ENCODE measurements at places on chromosomes 3 and 15. TPM values are rescaled to one million over a fixed set of nuclear protein-coding genes. Genes with fewer than 3 reads are reported as not detected.

ITGB5 gene
- total RNA-seq = 1.6 TPM

FOXL2NB gene
- not detected for total RNA-seq

UBE2Q2 gene
- 20.7 TPM for total RNA-seq

TIPIN gene
- total RNA-seq = 22.9 TPM

ERICH6 gene
- not detected for total RNA-seq

MLF1 gene
- 2.9 TPM for total RNA-seq

EPHA6 gene
- total RNA-seq = not detected

MTHFS gene
- 32.5 TPM for total RNA-seq

ABTB1 gene
- total RNA-seq = 24.1 TPM

CFAP91 gene
- 0.41 TPM for total RNA-seq

MORC1 gene
- not detected for total RNA-seq

- no peak for DNase-seq
- no peak overlapping the region for H3K4me3 ChIP-seq
- no peak overlapping the region for H3K27ac ChIP-seq
- H3K27me3 ChIP-seq = no peaks in the 10 kb centered on the region
- no peaks in the 10 kb centered on the region for H3K36me3 ChIP-seq
Observed at GRCh38 chr3:35320646-35321407, 318.5 kb upstream of the ARPP21 start.

GRCh38 chr3:51681453-51681852 is 10.4 kb downstream of the TEX264 start:
- H3K4me3 ChIP-seq = peak overlapping the region; percentile 57
- H3K4me1 ChIP-seq = peaks cover 79% of the 10 kb centered on the region
- peak; percentile 40 for DNase-seq
- H3K27ac ChIP-seq = peak overlapping the region; percentile 47
- H3K36me3 ChIP-seq = peaks cover 4% of the 10 kb centered on the region

DNA sequence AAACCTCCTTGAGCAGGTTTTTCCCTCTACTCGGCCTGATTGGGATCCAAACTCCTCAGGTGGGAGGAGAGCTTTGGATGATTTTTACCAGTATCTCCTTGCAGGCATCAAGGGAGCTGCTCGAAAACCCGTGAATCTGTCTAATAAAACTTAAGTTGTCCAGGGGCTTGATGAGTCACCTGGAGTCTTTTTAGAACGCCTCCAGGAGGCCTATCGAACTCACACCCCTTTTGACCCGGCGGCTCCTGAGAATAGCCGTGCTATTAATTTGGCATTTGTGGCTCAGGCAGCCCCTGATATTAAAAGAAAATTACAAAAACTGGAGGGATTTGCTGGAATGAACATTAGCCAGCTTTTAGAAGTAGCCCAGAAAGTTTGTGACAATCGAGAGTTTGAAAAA is 41.6 kb downstream of the ZBTB11 start:
- DNase-seq = no peak
- H3K36me3 ChIP-seq = no peaks in the 10 kb centered on the region
- no peaks in the 10 kb centered on the region for H3K27me3 ChIP-seq
- H3K27ac ChIP-seq = no peak overlapping the region
- no peaks in the 10 kb centered on the region for H3K4me1 ChIP-seq

DNA sequence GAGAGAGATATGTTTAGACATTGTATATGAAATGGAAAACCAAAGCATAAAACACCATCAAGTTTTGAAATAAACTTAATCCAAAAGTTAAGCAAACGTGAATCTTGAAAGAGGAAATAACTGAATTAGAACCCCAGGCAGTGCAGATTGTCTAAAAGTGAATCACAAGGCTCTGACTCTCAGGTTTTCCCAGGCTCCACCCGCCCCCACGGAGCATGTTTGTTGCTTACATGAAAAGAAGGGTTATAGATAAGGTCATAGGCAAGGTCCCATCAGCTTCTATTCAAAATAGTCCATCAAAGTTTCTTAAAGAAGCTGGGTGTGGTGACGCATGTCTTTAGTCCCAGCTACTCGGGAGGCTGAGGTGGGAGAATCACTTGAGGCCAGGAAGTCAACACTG is 29.0 kb upstream of the SLMAP start:
- no peak for DNase-seq
- no peaks in the 10 kb centered on the region for H3K4me1 ChIP-seq
- H3K27ac ChIP-seq = no peak overlapping the region
- no peak overlapping the region for H3K4me3 ChIP-seq
- H3K36me3 ChIP-seq = no peaks in the 10 kb centered on the region

DNA sequence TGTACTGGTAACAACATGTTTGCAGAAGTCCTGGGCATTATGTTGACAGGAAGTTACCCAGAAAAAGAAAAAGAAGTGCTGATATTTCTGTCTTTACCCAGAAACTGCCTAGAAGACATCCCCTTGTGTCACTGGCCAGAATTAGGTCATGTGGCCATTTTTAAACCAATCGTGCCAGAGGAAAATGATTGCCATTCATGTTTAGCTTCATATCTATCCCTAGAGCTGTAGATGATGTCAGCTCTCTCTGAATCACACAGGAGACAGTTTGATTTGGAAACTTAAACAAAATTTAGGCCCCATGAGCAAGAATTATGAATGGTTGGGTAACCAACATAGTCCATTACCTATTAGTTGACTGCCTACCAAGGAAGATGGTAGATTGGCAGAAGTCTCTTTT is 8.9 kb upstream of the PLOD2 start:
- H3K4me1 ChIP-seq = no peaks in the 10 kb centered on the region
- H3K27me3 ChIP-seq = peaks cover 32% of the 10 kb centered on the region
- H3K36me3 ChIP-seq = no peaks in the 10 kb centered on the region
- H3K27ac ChIP-seq = no peak overlapping the region
- DNase-seq = no peak

- H3K4me1 ChIP-seq = peaks cover 59% of the 10 kb centered on the region
- peak overlapping the region; percentile 6 for H3K4me3 ChIP-seq
- peak overlapping the region; percentile 36 for H3K27ac ChIP-seq
Observed at GRCh38 chr15:63436872-63437375, 55.3 kb upstream of the CA12 start.

- DNase-seq = no peak
- no peak overlapping the region for H3K4me3 ChIP-seq
- H3K4me1 ChIP-seq = no peaks in the 10 kb centered on the region
- no peaks in the 10 kb centered on the region for H3K36me3 ChIP-seq
- peaks cover 5% of the 10 kb centered on the region for H3K27me3 ChIP-seq
Observed at GRCh38 chr3:140499114-140499757, 178.6 kb upstream of the TRIM42 start.

- no peaks in the 10 kb centered on the region for H3K27me3 ChIP-seq
- H3K4me3 ChIP-seq = no peak overlapping the region
- H3K36me3 ChIP-seq = no peaks in the 10 kb centered on the region
- peaks cover 13% of the 10 kb centered on the region for H3K4me1 ChIP-seq
Observed at GRCh38 chr15:84611631-84612030, 10.8 kb downstream of the ZSCAN2 start.

- peaks cover 29% of the 10 kb centered on the region for H3K4me1 ChIP-seq
- H3K36me3 ChIP-seq = no peaks in the 10 kb centered on the region
- no peak overlapping the region for H3K4me3 ChIP-seq
- DNase-seq = no peak
Observed at GRCh38 chr3:157067114-157067513, 92.8 kb downstream of the CCNL1 start.

DNA sequence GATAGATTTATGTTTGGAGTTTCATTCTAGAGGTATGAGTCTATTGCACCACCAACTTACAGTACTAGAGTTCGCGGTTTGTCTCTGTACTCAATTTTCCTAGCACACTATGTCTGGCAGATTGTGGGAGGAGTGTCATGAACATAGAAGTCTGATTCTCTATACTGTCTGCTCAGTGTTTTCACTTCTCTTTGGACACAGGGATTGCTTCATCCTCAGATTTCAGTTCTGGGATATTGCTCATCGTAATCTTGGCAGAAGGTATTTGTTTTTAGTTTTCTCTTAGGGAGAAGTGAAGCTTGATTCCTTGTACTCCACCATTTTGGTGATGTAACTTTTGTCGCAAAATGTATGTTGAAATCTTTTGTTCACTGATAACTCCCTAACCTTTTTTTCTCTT is 27.8 kb upstream of the AZI2 start:
- no peak overlapping the region for H3K4me3 ChIP-seq
- H3K36me3 ChIP-seq = peaks cover 9% of the 10 kb centered on the region
- no peak overlapping the region for H3K27ac ChIP-seq
- H3K4me1 ChIP-seq = no peaks in the 10 kb centered on the region
- DNase-seq = no peak
- no peaks in the 10 kb centered on the region for H3K27me3 ChIP-seq

DNA sequence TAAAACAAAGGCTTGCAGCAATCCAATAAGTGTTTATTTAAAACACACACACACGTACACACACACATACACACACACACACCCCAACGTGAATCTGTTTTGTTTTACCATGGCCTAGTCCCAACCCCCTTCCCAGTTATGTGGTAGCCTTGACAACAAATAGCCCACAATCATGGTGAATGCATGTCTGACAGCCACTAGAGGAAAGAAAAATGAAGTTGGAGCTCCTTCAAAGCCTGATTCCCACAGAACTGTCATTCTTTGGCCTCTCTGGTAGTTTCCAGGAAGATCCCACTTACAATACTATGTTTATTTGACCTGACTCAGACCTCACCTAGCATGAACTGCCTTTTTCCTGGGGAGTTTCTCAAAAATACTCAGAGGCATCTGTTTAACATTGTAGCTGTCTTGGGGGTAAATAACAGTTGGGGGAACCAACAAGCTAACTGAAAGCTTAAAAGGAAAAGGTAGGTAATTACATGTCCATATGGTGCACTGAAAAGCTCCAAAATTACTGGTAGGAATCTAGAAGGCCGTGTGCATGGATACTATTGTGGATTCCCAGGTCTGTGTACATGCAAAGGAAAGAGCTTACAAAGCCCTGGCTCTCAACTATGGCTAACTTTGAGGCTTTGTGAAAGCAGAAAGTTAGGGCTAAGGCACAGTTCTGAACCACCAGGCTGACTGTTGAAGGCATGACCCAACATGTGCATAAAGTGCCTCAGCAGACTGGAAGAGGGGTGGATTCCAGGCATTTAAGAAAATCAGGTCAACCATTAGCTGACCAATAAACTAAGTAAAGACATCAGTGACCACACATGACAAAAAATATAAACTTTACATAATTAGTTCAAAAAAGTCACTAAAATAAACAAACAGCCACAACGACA is 65.3 kb downstream of the FAIM start:
- H3K36me3 ChIP-seq = peaks cover 10% of the 10 kb centered on the region
- H3K27ac ChIP-seq = peak overlapping the region; percentile 47
- H3K27me3 ChIP-seq = no peaks in the 10 kb centered on the region
- no peaks in the 10 kb centered on the region for H3K4me1 ChIP-seq
- no peak for DNase-seq

- H3K36me3 ChIP-seq = no peaks in the 10 kb centered on the region
- no peak overlapping the region for H3K4me3 ChIP-seq
- DNase-seq = peak; percentile 69
- H3K27ac ChIP-seq = no peak overlapping the region
- H3K4me1 ChIP-seq = no peaks in the 10 kb centered on the region
Observed at GRCh38 chr3:171028025-171028778, 1.7 kb upstream of the SLC2A2 start.

DNA sequence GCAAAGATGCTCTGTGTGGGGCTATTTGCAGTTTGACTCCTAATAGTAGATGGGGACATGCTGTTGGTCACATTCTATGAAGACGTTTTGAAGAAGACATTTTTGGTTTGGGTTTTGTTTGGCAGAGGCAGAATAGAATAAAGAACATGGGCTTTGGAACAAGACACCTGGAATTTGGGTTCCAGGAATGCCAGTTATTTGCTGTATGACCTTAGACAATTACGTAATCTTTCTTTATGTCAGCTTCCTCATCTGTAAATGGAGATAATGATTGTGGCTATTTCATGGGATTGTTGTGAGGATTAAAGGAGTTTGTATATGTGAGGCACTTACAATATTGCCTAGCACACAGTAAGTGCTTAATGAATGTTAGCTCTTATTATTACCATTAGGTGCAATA is 91.6 kb downstream of the MESD start:
- H3K4me3 ChIP-seq = no peak overlapping the region
- no peak for DNase-seq
- H3K27me3 ChIP-seq = no peaks in the 10 kb centered on the region

GRCh38 chr15:39411102-39411989 is 169.5 kb upstream of the THBS1 start:
- no peaks in the 10 kb centered on the region for H3K36me3 ChIP-seq
- H3K4me3 ChIP-seq = no peak overlapping the region
- DNase-seq = peak; percentile 32
- H3K27ac ChIP-seq = no peak overlapping the region
- H3K27me3 ChIP-seq = peaks cover 23% of the 10 kb centered on the region

DNA sequence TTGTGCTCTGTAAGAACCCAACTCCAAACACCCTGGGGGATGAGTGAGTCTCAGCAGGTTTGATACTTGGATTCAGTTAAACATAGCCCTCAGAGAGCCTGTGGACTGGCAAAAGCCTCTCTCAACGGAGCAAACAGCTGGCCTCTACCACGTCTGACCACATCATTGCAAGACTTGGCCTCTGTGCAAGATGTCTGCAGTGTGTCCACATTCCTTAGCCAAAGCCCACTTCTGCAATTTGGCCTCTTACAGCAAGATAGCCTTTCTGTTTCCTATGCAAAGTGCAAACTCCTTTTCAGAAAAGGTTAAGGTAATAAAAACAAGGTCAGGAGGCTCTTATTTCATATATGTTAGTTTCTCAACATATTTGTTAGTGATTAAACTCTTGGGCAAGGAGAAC is 27.9 kb downstream of the FBN1 start:
- H3K27ac ChIP-seq = no peak overlapping the region
- no peaks in the 10 kb centered on the region for H3K36me3 ChIP-seq
- no peaks in the 10 kb centered on the region for H3K4me1 ChIP-seq
- no peaks in the 10 kb centered on the region for H3K27me3 ChIP-seq
- DNase-seq = no peak
- no peak overlapping the region for H3K4me3 ChIP-seq

DNA sequence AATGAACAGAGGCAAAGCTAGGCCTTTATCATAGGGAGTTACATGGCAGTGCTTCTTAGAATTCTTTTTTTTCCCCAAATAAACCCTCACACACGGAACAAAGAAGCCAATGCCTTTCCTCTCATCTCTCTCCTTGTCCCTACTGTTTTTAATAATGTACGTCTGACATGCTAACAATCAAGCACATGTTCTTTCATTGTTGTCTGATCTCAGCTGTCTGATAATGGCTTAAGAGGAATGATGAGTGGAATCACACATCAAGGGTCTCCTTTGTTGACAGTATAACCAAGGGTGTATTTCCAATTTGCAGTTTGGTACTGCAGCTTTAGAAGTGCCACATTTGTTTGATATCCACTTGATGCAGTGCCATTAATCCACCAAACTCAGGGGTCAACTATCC is 34.8 kb upstream of the EPHA3 start:
- no peaks in the 10 kb centered on the region for H3K4me1 ChIP-seq
- H3K27ac ChIP-seq = no peak overlapping the region
- DNase-seq = no peak
- no peaks in the 10 kb centered on the region for H3K36me3 ChIP-seq

GRCh38 chr15:39631357-39631756 is 50.5 kb downstream of the THBS1 start:
- H3K36me3 ChIP-seq = peaks cover 6% of the 10 kb centered on the region
- no peak for DNase-seq

- DNase-seq = no peak
- peaks cover 7% of the 10 kb centered on the region for H3K27me3 ChIP-seq
- peak overlapping the region; percentile 57 for H3K27ac ChIP-seq
- H3K4me1 ChIP-seq = no peaks in the 10 kb centered on the region
Observed at GRCh38 chr3:110311541-110311940, 760.1 kb upstream of the NECTIN3 start.
